Myometrial cell (primary cell): ENCODE measurements at places on chromosomes 2 and 18. TPM values are rescaled to one million over a fixed set of nuclear protein-coding genes. Genes with fewer than 3 reads are reported as not detected.

Gene FSIP2
- under 0.01 TPM in 1 of 2 replicates, not detected in the other for total RNA-seq

Gene SRSF7
- 94.0 and 114 TPM in 2 replicates for total RNA-seq

Gene ANKRD30B
- total RNA-seq = not detected in 2 replicates

Gene EDAR
- total RNA-seq = not detected in 2 replicates

Gene DLX2
- total RNA-seq = not detected in 2 replicates

Gene CNTNAP5
- not detected in 2 replicates for total RNA-seq

Gene ABCG5
- not detected in 2 replicates for total RNA-seq

Gene SUPT7L
- total RNA-seq = 21.1 and 23.6 TPM in 2 replicates

Gene HOXD8
- total RNA-seq = 8.3 and 11.8 TPM in 2 replicates

Gene SERPINB7
- 16.1 and 25.1 TPM in 2 replicates for total RNA-seq

Gene MOGAT1
- total RNA-seq = not detected in 2 replicates

Gene UXS1
- 35.7 and 51.0 TPM in 2 replicates for total RNA-seq

Gene TRIM43
- not detected in 2 replicates for total RNA-seq

Gene C2orf76
- total RNA-seq = 4.3 and 6.0 TPM in 2 replicates

Gene UCN
- total RNA-seq = not detected in 2 replicates

Gene TRIM43B
- total RNA-seq = not detected in 2 replicates

Gene FAM237A
- not detected in 2 replicates for total RNA-seq

Gene GALNT3
- total RNA-seq = 0.18 and 1.2 TPM in 2 replicates

Gene HOXD12
- not detected in 2 replicates for total RNA-seq

Gene DCDC2C
- total RNA-seq = not detected in 2 replicates

Gene CRYGC
- total RNA-seq = not detected in 2 replicates

Gene TBR1
- not detected in 2 replicates for total RNA-seq

Gene MEP1B
- not detected in 2 replicates for total RNA-seq

Gene CRYGA
- not detected in 2 replicates for total RNA-seq

Gene TWSG1
- 83.6 and 106 TPM in 2 replicates for total RNA-seq

Gene SULT1C2
- total RNA-seq = not detected in 2 replicates

Gene L3MBTL4
- not detected in 2 replicates for total RNA-seq

Gene ATOH8
- total RNA-seq = 1.2 and 7.4 TPM in 2 replicates

Gene RAB17
- total RNA-seq = not detected in 2 replicates

Gene OR6B3
- total RNA-seq = not detected in 2 replicates

Gene SLC9A4
- not detected in 2 replicates for total RNA-seq

Gene GULP1
- total RNA-seq = 25.5 and 26.2 TPM in 2 replicates

Gene ST6GAL2
- 0.18 and 0.58 TPM in 2 replicates for total RNA-seq

Gene TUBA3E
- total RNA-seq = not detected in 2 replicates

Gene MDH1B
- total RNA-seq = 0.29 and 0.53 TPM in 2 replicates

Gene LHCGR
- not detected in 2 replicates for total RNA-seq

Gene ATP6V1B1
- total RNA-seq = under 0.01 TPM in 1 of 2 replicates, not detected in the other

Gene SP140
- 1.2 and 1.7 TPM in 2 replicates for total RNA-seq

Gene MRPS9
- 23.1 and 23.9 TPM in 2 replicates for total RNA-seq

Gene RAB6C
- not detected in 2 replicates for total RNA-seq

Gene CXCR1
- total RNA-seq = not detected in 2 replicates

Gene SETBP1
- 0.89 and 1.2 TPM in 2 replicates for total RNA-seq

Gene SGO2
- total RNA-seq = 9.8 and 17.0 TPM in 2 replicates

Gene PPM1B
- 8.1 and 12.8 TPM in 2 replicates for total RNA-seq

Gene CTAGE1
- total RNA-seq = not detected in 2 replicates

Gene CABLES1
- total RNA-seq = 0.29 and 0.71 TPM in 2 replicates

Gene GNAL
- total RNA-seq = 0.29 TPM in 1 of 2 replicates, not detected in the other

Gene DLGAP1
- total RNA-seq = under 0.01 TPM in 1 of 2 replicates, not detected in the other

Gene PROKR1
- not detected in 2 replicates for total RNA-seq

Gene CD8B
- total RNA-seq = not detected in 2 replicates

Gene SLC4A5
- not detected in 2 replicates for total RNA-seq

Gene KRTCAP3
- total RNA-seq = not detected in 2 replicates

Gene TWIST2
- total RNA-seq = 78.7 and 80.6 TPM in 2 replicates

Gene RRM2
- total RNA-seq = 95.7 and 98.9 TPM in 2 replicates

Gene C2orf78
- not detected in 2 replicates for total RNA-seq

Gene GPR155
- total RNA-seq = 1.4 and 9.2 TPM in 2 replicates
